AG08395 (cell line): ENCODE measurements at places on chromosomes 2 and 18.

DNA sequence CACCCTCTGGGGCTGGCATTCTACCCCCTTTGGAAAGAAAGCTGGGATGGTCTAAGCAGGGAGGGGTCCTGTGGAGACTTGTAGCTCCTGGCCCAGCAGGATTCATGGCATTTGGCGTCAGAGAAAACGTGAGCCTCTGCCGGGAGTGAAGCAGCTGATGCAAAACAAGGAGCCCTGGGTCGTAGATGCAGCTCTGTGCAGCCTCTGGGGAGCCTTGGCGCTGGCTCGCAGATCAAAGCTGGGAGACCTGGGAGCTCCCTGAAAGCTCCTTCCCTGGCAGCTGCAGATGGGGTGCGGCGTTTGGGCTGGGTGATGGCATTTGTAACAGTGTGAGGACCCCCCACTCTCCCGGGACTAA lies 148.3 kb downstream of the KLHL29 start:
- DNase-seq: no peak

DNA sequence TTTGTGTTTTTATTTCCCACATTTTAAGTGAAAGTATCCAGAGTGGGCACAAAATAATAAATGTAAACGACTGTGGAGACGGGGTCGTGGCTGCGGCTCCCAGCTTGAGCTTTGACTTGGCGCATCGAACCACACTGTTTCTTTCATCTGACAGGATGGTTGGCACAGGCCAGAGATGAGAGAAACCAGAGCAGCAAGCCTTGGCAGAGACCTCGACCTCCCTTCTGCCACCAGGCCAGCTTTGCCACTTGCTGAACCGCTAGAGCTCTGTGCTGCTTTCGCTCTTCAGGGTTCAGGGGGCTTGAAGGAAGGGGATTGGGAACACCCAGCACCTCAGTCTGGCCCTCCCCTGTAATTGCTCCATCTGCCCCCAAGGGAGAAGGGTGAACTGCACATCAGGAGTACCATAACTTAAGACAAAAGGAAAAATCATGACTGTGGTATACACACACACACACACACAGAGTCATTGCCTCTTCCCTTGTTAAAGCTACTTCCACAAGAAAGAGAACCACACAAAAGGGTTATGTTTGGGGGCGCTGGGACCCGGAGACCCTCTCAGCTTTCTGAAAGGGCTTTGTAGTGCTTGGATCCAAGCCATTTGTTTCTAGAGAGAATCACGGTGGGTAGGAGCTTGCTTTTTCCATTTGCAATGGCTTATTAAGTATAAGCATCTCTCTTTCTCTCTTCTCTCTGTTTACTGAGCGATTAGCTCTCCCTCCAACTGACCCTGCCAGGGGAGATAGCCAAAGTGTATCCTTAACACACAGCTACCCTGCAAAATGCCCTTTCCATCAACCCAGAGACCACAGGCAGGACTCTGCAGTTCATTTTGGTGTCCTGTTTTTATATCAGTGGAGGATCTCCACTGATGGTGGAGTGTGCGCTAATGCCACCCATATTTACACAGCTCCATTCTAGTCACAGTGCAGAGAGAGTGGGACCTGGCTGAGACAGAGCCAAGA lies 23.0 kb downstream of the POU3F3 start:
- DNase-seq: no peak

GRCh38 chr18:69883781-69884180 lies 63.9 kb downstream of the CD226 start:
- DNase-seq: no peak

DNA sequence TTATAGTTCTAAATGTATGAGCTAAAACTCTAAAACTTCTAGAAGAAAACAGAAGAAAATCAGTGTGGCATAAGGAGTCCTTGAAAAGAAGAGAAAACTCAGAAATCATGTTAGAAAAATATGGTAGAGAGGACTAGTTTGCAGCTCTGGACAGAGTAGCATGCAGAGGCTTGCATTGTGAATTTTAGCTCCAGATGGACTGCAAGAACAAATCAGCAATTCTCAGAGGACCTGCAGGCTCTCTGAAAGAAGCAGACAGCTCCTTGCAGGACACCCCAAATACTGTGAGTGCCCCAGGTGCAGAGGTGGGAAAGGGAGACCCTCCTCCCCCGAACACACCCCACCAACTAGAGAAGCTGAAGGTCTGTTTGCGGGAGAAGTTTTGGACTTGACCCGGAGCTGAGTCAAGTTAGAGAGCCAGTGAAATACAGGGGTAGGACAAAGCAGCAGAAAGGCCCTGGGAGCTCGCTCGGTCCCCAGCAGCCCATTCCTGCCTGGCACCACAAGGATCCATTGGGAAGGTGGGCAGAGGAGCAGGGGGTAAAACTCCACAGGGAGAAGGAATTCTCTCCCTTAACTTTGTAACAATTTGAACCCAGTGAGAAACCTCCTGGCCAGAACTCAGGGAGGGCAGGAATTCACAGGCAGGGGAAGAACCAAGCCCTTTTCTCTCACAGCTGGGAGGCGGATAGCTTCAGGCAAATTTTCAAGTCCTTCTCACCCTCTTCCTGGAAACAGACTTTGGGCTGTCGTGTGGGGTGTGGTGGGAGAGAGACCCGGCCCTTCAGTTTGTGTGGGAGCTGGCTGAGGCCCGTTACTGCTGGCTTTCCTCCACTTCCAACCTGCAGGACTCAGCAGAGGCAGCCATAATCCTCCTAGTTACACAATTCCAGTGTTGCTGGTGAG lies 216.2 kb upstream of the SLC35G4 start:
- no peak for DNase-seq

- DNase-seq: no peak
Observed at GRCh38 chr2:28326881-28327505, 65.7 kb upstream of the FOSL2 start.

GRCh38 chr18:31740180-31740579 lies 20.5 kb downstream of the SLC25A52 start:
- no peak for DNase-seq

DNA sequence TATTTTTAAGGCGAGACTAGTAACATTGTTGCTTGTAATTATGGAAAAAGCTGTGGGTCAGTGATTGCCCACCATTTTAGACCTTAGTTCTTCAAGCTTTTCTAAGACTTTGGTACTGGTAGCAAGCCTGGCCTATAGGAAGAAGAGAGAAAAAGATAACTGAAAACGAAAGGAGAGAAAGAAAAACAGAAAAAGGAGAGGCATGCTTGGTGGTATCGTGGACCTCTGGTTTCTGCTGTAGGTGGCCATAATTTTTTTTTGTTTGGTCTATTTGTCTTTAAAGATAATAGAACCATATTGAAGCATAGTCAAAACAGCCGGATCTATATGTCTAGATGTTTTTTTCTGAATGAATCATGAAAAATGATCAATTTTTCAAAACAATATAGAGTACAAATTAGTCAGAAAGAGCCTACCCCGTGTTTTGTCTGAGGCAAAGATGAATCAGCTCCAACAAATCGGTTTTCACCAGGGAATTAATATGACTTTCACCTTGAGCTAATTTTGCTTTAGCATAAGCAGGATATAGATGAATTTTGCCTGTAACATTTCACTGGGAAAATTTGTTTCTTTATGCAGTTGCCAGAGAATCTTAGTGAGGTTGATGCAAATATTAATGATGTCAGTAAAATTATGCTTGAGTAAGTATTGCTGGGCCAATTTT lies 45.7 kb downstream of the CCDC85A start:
- DNase-seq: no peak
